ENCODE measurements at places on chromosomes 1 and 21. TPM values are rescaled to one million over a fixed set of nuclear protein-coding genes. Genes with fewer than 3 reads are reported as not detected.

DNA sequence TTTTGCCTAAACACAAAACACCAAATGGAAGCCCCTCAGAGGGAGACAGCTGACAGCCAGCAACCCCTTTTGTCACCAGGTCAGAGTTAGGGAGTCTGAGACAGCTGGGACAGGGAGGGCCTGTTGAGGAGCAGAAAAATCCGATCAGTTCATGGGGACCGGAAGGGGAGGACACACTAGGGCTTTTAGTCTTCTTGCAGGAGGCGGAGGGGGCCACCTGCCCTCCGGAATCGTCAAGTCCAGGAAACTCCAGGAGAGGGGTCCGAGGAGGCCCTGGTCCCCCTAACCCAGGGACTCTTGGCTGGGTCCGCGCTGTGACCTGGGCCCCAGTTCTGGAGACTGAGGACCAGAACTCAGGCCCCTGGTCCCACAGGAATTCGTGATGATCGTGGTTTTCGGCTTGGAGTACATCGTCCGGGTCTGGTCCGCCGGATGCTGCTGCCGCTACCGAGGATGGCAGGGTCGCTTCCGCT is 34.2 kb downstream of the KCNQ4 start:
- no peak for DNase-seq

DNA sequence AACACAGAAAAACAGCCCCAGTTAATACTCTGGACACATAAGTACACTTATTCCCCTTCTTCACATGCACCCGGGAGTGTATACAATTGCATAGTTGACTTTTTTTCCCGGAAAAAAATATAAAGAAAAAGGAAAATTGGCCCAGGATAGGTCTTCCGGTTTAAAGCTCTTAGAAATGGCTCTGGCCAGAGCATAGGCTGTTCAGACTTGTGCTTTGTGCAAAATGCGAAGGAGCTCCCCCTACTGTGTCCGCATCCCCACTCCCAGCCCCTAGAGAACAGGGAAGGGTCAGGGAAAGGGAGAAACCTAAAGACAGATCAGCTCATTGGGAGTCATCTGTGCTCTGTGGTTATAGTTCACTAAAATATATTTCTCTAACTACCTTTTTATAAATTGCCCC is 5.5 kb upstream of the MTMR11 start:
- no peak for DNase-seq

GRCh38 chr1:1302006-1302430 is 5.7 kb downstream of the ACAP3 start:
- no peak for DNase-seq

- no peak for DNase-seq
These were observed 999 bp downstream of the THAP3 start for GRCh38 chr1:6625584-6626149.

The ERVH48-1 gene
- not detected for total RNA-seq

DNA sequence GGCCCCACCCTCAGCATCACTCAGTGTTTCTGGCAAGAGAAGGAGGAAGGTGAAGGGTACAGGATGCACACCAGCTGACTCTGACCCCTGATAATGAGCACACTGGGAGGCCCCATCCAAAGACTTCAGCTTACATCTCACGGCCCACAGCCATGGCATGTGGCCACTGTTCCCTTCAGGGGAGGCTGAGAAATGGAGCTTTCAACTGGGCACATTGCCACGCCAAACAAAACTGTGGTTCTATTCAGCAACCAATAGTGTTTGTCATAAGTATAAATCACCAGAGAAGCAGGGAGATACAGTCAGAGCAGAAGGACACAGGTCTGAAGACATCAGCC is 12.7 kb upstream of the TRAF3IP3 start:
- DNase-seq: peak; percentile 30

The DSTYK gene
- 28.1 TPM for total RNA-seq

The LAMC2 gene
- 0.16 TPM for total RNA-seq

The NBPF6 gene
- total RNA-seq: not detected

Data from occipital lobe (tissue), 3 donors.